ENCODE measurements at places on chromosomes 1 and 21. TPM values are rescaled to one million over a fixed set of nuclear protein-coding genes. Genes with fewer than 3 reads are reported as not detected.

The DPT gene
- not detected for total RNA-seq

DNA sequence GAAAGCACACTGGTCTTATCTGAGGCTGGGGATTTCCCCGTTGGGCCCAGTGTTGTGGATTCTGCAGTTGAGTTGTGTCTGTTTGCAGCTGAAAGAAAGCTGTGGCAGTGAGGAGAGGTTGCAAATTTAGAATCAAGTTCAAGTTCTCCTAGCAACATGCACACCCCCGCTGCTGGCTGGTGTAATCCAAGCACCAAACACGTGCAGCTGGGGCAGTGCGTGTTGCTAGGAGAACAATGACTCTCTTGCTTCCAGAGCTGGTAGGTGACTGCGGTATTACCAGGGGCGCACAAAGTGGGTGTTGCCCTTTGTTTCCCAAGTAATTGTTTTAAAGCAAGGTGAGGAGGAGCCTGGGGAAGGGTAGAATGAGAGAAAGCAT is 91.5 kb downstream of the IER5 start:
- peak; percentile 44 for DNase-seq
- peaks cover 9% of the 10 kb centered on the region for H3K4me1 ChIP-seq
- peaks cover 12% of the 10 kb centered on the region for H3K27me3 ChIP-seq
- H3K4me3 ChIP-seq = no peak overlapping the region
- H3K36me3 ChIP-seq = no peaks in the 10 kb centered on the region

The OR2T2 gene
- not detected for total RNA-seq

DNA sequence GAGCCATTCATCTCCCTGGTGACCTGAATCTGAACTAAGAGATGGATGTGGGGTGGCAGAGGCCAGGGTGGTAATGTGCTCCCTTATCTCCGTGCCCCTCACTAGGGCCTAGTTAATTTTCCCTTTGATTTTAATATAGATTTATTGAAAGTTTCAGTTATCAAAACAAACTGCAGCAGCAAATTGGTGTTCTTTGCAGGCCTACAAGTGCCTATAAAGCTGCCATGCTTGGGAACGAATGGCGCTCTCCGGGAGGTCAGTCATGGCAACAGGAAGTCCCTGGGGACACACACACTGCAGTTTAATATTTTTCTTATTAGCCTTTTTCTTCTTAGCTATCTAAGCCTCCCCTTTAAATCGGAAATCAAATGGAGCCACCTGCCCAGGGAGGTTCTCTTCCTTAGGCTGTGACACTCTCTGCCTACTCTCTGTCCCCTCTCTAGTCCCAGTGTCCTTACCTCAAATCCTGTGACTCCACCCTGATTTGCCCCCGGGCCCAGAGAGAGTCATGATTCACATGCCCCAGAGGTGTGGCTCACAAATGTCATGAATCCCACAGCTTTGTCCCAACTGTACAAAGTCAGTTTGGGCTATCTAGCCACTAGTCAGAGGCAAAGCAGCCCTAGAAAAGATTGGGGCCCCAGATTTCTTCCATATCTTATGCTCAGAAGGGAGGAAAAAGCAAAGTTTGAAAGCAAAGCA is 4.3 kb upstream of the ERI3 start:
- no peak for DNase-seq
- no peak overlapping the region for H3K27ac ChIP-seq
- peaks cover 1% of the 10 kb centered on the region for H3K36me3 ChIP-seq
- peaks cover 7% of the 10 kb centered on the region for H3K27me3 ChIP-seq
- peaks cover 15% of the 10 kb centered on the region for H3K4me1 ChIP-seq

- peaks cover 6% of the 10 kb centered on the region for H3K4me1 ChIP-seq
- DNase-seq = no peak
- no peaks in the 10 kb centered on the region for H3K27me3 ChIP-seq
- H3K27ac ChIP-seq = no peak overlapping the region
- H3K36me3 ChIP-seq = peaks cover 81% of the 10 kb centered on the region
Observed at GRCh38 chr21:46646541-46647154, 11.2 kb downstream of the PRMT2 start.

DNA sequence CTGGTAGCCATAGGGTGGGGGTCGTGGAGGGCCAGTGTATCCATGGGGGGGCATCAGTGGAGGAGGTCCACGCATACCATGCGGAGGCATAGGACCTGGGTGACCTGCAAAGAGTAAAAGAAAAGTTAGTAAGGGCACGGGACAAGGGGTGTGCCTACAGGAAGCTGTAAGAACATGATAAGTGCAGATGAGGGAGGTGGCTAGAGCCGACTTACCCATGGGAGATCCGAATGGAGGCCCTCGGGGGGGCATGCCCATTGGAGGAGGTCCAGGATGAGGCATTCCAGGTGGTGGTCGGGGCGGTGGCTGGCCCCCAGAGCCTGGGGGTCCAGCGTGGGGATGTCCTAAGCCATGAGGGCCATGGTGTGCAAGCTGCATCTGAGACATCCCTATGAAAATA is 4.0 kb downstream of the SF3B4 start:
- no peak for DNase-seq
- peaks cover 36% of the 10 kb centered on the region for H3K4me1 ChIP-seq
- no peak overlapping the region for H3K27ac ChIP-seq
- H3K36me3 ChIP-seq = peaks cover 50% of the 10 kb centered on the region
- no peaks in the 10 kb centered on the region for H3K27me3 ChIP-seq

- H3K4me1 ChIP-seq = no peaks in the 10 kb centered on the region
- H3K4me3 ChIP-seq = no peak overlapping the region
Observed at GRCh38 chr1:234292548-234292947, 80.7 kb upstream of the COA6 start.

The LAMB3 gene
- total RNA-seq = 1.3 TPM

DNA sequence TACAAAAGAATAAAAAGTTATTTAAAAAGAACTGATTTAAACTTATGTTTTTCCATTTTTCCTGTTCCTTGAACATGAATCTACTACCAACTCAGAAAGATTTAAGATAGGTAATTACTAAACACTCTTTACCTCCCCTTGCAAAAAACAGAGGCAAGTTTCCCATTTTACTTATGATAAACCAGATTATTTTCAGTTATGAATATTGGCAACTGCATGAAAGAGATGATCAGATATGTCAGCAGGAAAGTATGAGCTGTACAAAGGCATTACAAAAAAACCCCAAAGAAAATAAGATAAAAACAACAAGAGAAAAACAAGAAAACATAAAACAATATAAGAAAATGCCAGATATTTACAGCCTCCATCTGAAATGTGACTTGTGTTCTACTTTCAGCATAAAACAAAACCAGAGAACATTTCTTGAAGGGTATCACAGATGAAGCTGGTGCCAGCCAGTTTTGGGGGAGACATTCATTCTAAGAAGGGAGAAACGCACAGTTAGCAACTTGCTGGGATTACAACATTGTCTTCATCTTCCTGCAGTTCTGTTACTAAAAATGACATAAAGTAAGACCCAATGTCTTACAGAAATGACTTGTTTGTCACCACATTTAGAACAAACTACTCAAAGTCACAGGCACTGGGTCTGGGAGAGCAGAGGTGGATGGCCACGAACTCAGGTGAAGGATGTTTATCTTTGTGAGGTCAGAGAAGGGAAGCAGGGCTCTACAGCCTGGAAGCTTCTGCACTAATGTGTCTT is 19.1 kb downstream of the ZC3H12A start:
- peaks cover 19% of the 10 kb centered on the region for H3K4me1 ChIP-seq
- peak overlapping the region; percentile 70 for H3K27ac ChIP-seq
- no peak overlapping the region for H3K4me3 ChIP-seq

- no peaks in the 10 kb centered on the region for H3K4me1 ChIP-seq
- no peak for DNase-seq
- H3K27ac ChIP-seq = peak overlapping the region; percentile 32
- H3K36me3 ChIP-seq = peaks cover 22% of the 10 kb centered on the region
- H3K27me3 ChIP-seq = no peaks in the 10 kb centered on the region
Observed at GRCh38 chr1:36182734-36183133, 26.8 kb downstream of the MAP7D1 start.

DNA sequence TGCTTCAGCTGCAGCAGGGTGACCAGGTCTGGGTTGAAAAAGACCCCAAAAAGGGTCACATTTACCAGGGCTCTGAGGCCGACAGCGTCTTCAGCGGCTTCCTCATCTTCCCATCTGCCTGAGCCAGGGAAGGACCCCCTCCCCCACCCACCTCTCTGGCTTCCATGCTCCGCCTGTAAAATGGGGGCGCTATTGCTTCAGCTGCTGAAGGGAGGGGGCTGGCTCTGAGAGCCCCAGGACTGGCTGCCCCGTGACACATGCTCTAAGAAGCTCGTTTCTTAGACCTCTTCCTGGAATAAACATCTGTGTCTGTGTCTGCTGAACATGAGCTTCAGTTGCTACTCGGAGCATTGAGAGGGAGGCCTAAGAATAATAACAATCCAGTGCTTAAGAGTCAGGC is 2.9 kb downstream of the C1QA start:
- H3K27ac ChIP-seq = no peak overlapping the region
- no peaks in the 10 kb centered on the region for H3K36me3 ChIP-seq
- DNase-seq = no peak
- H3K4me1 ChIP-seq = no peaks in the 10 kb centered on the region
- no peak overlapping the region for H3K4me3 ChIP-seq

- no peak overlapping the region for H3K27ac ChIP-seq
- H3K4me3 ChIP-seq = no peak overlapping the region
Observed at GRCh38 chr1:39969048-39969447, 14.1 kb downstream of the MFSD2A start.

All from activated CD8-positive, alpha-beta memory T cell treated with anti-CD3 and anti-CD28 coated beads, Interleukin-2, amount 10 ng/mL, durations not matched to agents 7 days and 5 days (primary cell).